ENCODE measurements at places on chromosomes 12 and 14. TPM values are rescaled to one million over a fixed set of nuclear protein-coding genes. Genes with fewer than 3 reads are reported as not detected.

The ESPL1 gene
- 43.6 TPM for total RNA-seq

DNA sequence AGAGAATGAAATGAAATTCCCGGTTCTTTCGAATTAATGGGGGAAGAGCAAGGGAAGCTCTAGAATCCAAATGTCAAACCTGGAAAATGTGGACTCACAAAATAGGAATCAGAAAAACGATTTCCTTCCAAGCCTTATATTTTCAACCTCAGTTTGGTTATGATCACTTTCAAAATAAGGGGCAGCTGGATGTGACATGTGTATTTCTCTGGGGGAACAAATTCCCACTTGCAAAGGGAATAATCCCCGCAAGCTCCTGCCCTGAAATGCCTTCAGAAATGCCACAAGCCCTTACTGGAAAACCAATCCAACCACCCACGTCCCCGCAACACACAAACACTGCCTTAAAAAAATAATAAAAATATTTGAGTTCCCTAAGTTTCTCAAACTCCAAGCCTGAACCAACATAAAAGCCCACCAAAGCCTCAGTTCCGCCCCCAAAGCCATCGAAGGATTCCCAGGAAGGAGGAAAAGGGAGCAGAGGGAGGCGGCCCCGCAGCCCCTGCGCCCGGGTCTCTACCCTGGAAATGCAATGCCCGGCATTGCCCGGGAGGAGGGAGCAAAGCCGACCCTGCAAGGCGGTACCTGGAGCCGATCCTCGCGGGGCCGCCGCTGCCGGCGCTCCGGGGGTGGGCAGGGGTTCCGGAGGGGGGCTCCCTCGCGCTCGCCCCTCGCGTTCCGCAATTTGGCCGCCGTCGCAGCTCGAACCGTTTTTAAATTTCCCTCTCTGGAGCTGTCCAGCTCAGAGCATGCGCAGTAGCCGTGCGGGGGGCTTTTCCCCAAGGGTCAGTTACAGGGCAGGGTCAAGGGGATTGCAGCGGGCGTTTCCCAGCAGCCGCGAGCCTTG, at the start of gene FOXN4:
FOXN4 (minus strand) TSS at position 751 of the 847 bp plus-strand sequence. CDS start 963 bp downstream, outside the sequence.
- peak; percentile 92 for DNase-seq

- DNase-seq = no peak
These were observed 642.7 kb downstream of the DIO2 start for GRCh38 chr14:79568594-79568993.

GRCh38 chr14:40697231-40697630, 909.4 kb upstream of the LRFN5 start:
- no peak for DNase-seq
